ENCODE measurements at places on chromosomes 5 and 9.

DNA sequence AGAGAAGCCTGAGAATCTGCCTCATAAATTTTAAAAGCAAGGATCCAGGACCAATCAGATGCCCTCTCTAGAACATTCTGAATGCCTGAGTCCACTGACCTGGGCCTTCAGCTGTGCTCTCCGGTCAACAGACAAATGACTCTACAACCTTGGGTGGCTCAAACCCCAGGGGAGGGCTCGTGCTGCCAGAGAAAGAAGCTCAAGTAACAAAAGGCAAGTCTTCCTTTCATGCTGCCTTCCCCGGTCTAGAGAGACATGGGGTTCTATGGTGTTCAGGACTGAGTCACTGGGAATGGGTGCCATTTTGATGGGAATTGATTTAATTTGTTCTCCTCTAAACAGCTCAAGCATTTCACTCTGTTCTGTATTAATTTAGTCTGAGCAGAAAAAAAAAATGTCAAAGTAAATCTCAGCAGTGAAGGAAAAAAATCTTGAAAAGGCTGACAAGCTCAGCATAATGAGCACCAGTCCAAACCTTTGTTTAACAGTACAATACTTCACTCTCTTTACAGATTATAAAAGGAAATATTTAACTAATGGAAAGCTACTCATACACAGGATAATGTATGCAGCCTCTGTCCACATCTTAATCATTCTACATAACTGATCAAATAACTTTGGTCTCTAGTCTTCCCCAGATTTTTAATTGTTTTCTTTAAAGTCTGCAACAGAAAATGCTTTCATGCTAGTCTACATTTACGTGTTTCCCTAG is 191.0 kb downstream of the GLIS3 start:
- no peak for DNase-seq

DNA sequence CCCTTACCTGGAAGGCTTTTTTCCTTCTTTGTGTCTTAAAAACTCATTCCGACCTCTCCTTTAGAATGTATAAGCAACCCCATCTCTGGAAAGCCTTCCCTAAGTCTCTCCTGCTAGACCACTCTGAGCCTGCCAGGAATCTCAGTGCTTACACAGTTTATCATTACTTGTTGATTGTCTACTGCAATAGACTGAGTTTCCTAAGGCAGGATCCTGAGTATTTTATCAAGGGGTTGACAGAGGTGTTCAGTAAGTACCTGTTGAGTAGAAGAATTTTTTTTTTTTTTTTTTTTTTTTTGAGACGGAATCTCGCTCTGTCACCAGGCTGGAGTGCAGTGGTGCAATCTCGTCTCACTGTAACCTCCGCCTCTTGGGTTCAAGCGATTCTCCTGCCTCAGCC is 2.6 kb upstream of the TJP2 start:
- DNase-seq = no peak

DNA sequence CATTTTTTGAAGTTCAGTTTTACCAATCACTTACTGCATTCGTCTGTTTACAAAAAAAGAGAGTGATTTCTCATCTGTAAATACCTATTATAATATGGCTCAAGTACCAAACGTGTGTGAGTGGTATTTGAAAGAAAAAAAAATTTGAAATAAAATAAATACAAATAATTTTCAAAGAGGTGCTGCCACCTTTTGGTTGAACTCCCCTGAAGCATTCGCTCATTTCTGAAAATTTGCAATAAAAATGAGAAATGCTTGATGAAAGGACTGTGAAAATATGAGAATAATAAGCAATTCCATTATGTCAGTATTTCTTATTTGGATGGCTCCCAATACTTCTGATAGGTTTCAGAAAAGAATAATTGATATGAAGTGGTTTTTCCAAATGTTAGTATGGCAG is 409.9 kb downstream of the CTNND2 start:
- no peak for DNase-seq

GRCh38 chr9:30522486-30522885 is 1862.0 kb upstream of the ACO1 start:
- no peak for DNase-seq

DNA sequence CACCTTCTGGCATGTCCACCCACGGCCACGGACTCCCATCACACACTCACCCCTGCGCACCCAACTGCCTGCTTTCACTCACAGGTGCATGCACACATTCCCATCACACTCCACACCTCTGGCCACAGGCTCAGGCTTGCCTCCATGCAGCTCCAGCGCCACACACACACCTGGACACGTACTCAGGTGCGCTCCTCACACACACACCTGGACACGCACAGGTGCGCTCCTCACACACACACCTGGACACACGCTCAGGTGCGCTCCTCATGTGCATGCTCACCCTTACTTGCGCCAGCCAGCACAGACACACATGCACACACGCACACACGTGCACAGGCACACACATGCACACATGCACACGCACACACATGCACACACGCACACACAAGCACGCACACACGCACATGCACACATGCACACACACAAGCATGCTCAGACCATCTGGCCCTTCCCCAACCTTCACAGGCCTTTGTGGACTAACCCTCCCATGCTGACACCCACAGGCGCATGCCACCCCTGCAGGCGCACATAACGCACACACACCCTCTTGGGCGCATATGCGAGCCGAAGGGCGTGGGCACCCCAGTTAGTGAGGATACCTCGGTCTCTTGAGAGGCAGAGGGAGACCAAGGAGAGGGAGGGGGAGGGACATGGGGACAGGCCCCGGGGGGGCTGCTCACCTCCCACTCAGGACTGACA is 8.3 kb downstream of the GRIN1 start:
- no peak for DNase-seq

- DNase-seq = no peak
These were observed 20.3 kb upstream of the OSMR start for GRCh38 chr5:38825494-38825893.
